Stimulated activated naive CD4-positive, alpha-beta T cell treated with Interleukin-2 at 50 U/mL for 16 hours (primary cell): ENCODE measurements at places on chromosomes 7 and 10.

DNA sequence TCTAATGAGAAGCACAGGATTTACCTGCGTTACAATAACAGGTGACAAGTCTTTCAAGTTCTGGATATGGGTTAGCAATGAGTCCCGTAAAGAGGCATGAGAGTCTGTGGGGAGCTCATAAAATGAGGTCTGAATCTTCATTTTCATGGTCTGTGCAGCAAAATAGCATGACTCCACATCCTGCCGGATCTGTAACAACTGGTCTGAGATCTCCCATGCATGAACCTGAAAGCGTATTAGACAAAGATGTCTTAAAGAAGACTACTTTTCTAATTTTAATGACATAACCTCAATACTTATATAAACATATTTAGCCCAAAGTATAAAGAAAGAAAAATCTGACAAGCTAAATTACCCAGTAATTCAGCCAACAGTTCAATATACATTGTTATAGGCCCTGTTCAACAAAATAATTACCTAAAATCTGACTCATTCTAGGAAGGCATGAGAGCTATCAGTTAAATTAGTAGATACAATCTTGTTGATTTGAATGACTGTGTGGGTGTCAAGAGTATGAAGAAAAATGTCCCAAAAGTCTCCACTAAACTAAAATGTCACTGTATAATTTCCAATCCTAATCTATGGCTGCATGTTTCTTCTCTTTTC lies 36.9 kb downstream of the TNPO3 start:
- no peak for DNase-seq

- DNase-seq = no peak
Observed at GRCh38 chr7:144668503-144668902, 167.3 kb downstream of the TPK1 start.

DNA sequence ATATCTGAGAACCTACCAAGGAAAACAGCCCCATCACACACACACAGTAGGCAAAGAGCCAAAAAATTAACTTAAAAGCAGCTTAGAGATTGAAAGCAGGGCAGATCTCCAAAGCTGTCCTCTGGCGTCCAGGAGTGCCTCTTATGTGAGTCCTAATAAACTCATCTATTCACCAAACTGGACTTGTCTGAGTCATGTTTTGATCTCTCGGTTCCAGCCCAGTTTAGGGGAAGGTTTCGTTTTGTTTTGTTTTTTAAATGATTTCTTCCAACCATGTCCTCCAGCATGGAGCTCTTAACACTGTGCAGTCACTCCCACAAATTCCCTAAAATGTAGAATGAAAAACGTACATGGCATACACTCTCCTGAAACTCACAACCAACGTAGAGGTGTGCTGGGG lies 6.7 kb upstream of the PRSS37 start:
- DNase-seq = no peak

DNA sequence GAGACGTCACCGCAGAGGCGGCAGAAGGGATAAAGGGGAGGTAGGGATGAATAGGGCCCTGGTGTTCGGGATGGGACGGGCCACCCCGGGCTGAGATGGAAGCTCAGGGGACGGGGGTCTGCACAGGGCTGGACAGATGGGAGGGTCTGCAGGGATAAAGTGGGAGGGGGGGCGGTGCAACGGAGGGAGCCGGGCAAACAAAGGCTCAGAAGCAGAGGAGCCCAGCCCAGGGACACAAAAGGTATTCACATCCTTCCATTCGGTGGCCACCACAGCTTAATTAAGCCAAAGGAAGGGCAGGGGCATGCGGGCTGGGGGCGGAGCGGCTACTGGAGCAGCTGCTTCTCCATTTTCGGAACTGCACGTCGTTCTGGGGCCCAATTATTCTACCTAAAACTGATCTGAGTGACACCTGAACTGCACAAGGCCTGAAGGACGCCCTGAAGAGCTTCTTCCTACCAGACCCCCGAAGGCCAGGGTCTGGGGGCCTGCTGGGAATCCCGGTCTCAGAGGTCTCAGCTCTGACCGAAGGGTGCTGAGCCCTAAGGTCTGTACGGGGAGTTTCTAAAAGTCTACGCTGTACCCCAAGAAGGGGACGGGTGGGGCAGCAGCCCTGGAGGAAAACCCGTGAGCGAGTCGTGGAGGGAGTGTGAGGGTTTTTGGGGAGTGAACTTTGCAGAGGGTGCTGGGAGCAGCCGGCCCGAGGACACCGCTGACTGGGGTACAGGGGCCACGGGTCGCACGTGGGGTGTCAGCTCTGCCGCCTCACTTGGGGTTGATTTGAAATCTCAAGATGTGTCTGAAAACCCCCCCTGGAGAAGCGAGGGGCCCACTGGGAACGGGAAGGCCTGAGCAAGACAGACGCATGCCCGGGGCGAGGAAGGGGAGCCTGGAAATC lies 334.8 kb downstream of the DNAJB6 start:
- no peak for DNase-seq

DNA sequence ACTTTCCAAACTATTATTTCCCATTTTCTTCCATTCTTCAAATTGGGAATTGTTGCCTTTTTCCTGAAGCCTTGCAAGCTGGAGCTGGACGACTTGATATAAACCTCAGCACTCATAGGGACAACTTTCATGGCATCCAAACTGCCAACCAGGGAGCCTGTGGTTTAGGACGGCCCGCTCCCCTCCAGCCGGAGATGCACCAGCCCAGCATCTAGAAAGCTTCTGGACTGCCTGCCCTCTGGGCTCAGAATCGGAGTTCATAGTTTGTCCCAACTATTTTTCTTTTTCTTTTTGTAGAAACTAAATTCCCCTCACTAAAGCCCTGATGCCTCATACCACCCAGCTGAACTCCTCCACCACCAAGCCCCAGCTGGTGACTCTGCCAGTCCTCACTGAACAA lies 200.3 kb downstream of the DNAJB6 start:
- no peak for DNase-seq

DNA sequence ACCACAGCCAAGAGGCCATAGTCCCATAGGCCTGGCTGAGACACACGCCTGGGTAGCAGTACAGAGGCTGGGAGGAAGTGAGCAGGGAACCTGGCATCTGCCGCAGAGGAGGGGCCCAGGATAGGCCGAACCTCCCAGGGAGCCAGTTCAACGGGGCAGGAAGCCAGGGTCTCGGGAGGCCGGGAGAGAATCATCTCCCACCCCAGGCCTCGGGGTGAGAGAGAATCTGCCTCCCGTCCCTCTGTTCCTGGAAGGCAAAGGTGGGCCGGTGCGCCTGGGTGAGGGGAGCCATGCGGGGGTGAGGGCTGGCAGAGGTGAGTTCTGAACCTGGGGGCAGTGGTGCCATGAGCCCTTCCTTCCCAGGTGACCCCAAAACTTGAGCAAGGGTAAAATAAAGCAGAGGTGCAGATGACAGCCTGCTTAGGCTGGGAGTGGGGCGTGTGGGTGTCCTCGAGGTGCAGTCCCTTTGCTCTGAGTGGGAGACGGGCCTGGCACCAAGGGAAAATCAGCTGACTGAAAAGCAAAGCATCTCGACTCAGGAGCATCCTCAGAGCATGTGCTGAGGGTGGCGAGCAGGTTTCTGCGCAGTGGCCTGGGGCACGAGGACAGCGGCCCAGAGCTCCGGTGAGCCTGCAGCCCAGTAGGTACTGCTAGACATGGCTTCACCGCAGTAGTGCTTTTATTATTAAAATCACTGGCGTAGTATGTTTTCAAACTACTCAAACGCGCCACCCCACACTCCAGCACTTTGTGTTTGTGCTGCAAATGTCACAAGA lies 15.5 kb downstream of the AGAP3 start:
- no peak for DNase-seq

DNA sequence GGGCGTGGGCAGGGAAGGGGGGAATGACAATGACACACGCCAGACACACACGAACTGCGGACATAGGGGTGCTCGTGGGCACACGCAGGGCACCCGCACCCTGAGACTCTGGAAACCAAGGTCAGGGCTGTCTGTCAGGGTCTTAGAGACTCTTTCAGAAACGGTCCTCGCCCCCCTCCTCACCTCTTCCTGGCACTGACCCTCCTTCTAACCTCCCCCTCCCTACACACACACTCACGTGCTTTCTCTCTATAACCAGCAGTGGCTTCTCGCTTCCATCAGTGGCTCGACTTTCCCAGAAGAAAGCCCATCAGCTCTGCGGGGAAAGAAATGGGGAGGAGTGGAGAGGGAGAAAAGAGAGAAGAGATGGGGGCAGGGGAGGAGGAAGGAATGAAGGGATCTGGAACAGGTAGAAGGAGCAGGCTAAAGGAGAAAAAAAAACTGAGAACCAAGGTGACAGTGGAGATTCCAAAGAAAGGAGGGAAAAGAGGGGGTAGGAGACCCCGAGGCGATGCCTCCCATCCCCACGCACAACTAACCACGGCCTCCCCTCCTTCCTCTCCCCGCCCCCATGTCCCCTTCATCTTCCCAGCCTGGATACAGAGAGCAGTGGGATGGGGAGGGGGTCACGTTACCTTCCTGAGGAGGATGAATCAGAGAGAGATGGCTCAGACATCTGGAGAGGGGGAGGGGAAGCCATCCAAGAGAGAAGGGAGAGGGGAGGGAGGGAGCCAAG lies 1.7 kb upstream of the VGF start:
- DNase-seq = no peak

DNA sequence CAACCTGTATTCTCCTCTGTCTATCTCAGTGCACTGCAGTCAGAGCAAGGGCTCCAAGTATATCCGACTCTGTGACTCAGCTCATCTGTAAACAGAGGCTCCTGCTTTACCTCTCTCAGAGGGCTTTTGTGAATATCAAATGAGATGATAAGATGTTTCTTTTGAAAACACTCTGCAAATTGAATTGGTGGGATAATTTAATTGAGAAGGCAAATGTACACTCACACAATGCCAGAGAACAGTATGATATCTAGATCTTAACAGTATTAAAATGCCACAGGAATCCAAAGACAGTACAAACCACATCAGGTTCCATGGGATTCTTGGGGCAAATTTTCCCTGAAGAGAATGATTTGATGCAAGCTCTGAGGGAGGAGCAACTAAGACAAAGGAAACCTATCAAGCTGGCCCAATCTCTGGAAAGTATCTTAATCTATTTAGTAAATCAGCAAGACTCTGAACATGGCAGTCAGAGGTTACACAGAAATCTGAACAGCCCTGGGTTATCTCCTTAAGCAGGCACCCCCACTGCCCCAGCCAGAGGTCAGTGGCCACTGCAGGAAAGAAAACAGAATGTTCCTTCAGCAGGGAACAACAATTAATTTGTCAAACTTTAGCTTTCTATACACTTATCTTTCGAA lies 45.9 kb downstream of the DOCK4 start:
- DNase-seq = no peak

- no peak for DNase-seq
Observed at GRCh38 chr7:22639396-22639795, 87.6 kb upstream of the IL6 start.

DNA sequence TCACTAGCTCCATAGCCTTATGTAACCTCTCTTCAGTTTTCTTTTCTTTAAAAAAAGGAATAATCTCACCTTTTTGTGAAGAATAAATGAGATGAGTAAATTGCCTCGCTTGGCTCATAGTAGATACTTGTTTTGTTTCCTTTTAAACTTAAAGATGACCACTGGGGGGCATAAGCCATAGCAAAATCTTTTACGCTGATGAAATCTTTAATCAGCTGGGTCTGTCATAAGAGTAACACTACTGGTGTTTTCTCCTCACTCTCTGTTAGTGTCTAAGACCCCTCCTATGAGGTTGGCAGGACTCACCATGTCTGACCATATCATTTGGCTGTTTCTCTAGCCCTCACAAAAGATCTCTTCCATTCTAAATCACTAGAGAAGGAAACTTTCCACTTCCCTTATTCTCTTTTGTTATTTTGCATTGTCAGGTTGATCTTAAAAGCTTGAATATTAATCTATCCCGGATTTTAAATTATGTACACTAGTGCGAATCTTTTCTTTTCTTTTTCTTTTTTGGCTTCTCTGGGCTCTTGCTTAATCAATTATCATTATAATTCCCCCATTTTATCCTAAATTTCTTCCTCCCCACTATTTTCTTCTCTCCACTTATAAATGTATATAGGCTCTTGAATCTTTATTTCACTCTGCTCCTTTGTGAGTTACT lies 12.5 kb downstream of the STAG3 start:
- no peak for DNase-seq

DNA sequence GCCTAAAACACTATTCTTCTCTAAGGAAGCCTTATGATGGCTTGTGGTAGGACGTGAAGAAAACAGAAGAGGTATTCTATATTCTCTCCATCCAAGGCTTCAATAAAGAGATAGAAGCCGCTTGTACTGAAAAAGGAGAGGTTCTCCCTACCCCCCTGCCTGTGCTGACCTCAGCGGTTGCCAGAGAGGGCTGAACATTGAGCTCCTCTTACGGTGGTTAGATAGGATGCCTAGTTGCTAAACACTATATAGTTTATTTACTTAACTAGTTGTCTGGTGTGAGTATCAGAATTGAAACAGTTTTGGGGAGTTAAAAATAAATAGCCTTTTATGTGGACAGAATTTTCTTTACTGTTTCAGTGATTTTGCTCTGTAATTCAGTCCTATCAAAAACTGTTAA lies 112.2 kb downstream of the TFPI2 start:
- DNase-seq = no peak

DNA sequence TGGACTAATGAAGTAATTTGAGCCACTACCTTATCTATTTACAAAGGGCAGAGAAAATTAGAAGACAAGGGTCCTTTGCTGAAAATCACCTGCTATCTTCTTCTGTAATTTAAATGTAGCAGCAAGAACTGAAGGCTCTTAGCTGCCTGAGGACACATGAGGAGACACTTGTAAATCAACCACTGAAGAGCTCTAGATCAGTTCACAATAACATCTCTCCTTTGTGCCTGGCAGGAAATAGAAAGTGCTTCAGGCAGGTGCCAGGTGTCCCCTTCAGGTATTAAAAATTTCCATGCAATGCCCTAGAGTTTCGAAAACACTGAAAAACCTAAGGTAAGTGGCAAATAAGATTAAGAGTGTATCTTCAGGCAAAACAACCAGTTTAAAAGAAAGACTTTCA lies 474.6 kb downstream of the GRM8 start:
- DNase-seq = no peak

GRCh38 chr10:75809003-75809402 lies 377.6 kb downstream of the LRMDA start:
- no peak for DNase-seq

GRCh38 chr10:71762324-71762723 lies 11.0 kb downstream of the VSIR start:
- DNase-seq = no peak

DNA sequence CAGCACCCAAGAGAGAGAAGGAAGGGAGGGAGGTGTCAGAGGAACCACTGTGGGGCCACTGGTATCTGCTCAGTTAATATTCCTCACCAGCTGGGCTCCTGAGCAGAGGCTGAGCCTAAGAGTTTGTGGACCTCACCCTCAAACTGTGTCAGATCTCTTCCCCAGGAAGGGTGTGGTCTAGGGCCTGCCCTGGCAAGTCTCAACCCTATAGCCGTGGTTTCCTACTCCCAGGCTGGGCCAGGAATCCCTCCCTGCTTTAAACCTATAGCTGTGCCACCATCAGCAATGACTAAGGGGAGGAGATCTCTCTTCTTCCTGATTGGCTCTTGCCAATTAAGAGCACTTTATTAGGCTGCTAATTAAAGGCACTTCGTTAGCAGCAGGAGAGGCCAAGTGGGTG lies 29.9 kb downstream of the POLL start:
- DNase-seq = no peak
